Endodermal cell (in vitro differentiated cells): ENCODE measurements at places on chromosomes 5 and 9. TPM values are rescaled to one million over a fixed set of nuclear protein-coding genes. Genes with fewer than 3 reads are reported as not detected.

PCDHA5 gene
- 1.4 to 1.9 TPM (median 1.8 TPM) in 3 replicates for total RNA-seq

ANKRD18B gene
- 5.2 and 6.7 TPM in 2 replicates for total RNA-seq

DNA sequence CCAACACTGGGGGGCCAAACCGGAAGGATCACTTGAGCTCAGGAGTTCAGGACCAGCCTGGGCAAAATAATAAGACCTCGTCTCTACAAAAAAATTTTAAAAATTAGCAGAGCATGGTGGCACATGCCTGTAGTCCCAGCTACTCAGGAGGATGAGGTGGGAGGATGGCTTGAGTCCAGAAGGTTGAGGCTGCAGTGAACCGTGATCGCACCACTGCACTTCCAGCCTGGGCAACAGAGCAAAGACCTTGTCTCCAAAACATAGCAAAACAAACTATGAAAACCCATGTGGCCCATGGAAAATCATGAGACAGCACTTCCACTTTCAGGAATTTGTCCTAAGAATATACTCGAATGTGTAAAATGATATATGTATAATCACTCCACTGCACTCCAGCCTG is 6.1 kb downstream of the SETX start:
- DNase-seq: peak; percentile 6
- no peaks in the 10 kb centered on the region for H3K4me1 ChIP-seq
- no peak overlapping the region for H3K27ac ChIP-seq
- H3K36me3 ChIP-seq: peaks cover 92% of the 10 kb centered on the region

IL11RA gene
- total RNA-seq: 6.9 and 8.7 TPM in 2 replicates

ORM1 gene
- total RNA-seq: 1.4 to 1.8 TPM in 2 of 3 replicates, not detected in the other

- DNase-seq: no peak
- peaks cover 39% of the 10 kb centered on the region for H3K36me3 ChIP-seq
- H3K27ac ChIP-seq: no peak overlapping the region
- no peaks in the 10 kb centered on the region for H3K27me3 ChIP-seq
- H3K4me3 ChIP-seq: no peak overlapping the region
Measured at GRCh38 chr5:74693191-74693590, 8.2 kb downstream of the HEXB start.

DNA sequence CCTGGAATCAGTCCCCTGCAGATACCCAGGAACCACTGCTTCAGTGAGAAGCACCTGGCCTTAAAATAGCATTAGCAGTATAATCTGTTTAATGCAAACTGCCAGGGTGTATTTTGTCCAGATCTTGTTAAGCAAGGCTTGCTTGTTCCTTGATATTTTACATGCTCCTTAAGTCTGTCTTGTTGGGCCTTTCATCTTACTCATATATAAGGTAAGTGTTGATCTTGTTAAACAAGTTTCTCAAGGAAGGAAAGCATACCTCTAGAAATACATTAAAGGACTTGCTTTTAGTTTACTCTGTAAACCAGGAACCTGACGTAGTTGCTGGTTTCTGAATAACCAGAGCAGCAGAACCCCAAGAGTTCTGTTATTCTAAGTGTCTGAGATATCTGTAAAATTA is 13.7 kb downstream of the HSPA4 start:
- DNase-seq: no peak
- H3K27me3 ChIP-seq: no peaks in the 10 kb centered on the region
- peaks cover 61% of the 10 kb centered on the region for H3K36me3 ChIP-seq
- no peaks in the 10 kb centered on the region for H3K4me1 ChIP-seq

DNA sequence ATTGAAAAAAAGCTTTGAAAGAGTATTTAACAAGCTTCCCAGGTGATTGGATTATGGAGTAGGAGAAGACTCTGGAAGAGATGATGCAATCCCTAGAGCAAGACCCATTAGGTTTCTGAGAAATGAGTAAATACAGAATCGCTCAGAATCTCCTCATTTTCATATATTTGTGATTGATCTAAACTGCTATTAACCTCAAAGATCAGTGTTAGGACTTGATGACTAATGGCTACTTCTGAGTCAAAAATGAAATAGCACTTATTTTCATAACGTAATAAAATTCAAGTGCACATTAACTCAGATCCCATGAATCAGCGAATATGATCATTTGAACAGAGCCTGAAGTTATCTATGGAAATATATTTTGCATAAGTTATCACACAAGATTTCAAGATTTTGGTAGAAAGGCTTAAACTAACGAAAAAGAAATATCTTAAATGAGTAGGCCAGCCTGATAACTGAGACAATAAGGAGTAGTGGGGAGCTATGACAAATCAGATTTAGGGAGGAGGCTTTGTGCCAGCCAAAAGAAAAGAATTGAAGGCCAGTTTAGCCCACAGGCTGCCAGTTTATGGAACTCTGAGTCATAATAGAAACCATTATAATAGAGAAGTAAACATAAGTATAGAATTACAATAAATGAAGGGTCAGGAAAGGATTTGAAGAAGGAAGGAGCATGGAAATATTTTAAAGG is 106.7 kb upstream of the OSMR start:
- no peaks in the 10 kb centered on the region for H3K27me3 ChIP-seq
- no peak for DNase-seq
- H3K4me3 ChIP-seq: no peak overlapping the region
- no peaks in the 10 kb centered on the region for H3K36me3 ChIP-seq
- H3K4me1 ChIP-seq: peaks cover 3% of the 10 kb centered on the region

PDGFRB gene
- total RNA-seq: 2.8 to 4.6 TPM (median 4.1 TPM) in 3 replicates

- peaks cover 6% of the 10 kb centered on the region for H3K4me1 ChIP-seq
- H3K36me3 ChIP-seq: no peaks in the 10 kb centered on the region
- H3K27ac ChIP-seq: no peak overlapping the region
Measured at GRCh38 chr9:121299467-121300282, 31.7 kb downstream of the GSN start.

DNA sequence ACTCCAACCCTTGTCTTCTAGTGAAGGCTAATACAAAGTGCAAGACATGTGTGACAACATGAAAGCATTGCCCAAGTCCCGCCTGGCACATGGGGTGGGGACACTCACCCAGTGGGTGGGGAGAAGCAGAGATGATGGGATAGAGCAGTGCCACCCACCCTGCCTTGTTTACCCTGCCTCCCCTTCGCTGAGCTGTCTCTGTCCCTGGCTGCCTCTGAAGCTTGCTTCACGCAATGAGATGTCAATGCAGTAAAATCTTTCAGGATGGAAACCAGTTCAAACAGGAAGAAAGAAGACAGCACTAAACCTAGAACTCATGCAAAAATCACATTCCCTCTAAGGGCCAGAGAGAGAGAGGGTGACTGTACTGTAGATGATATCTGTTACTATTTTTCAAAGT is 148.0 kb downstream of the INSYN2B start:
- no peaks in the 10 kb centered on the region for H3K36me3 ChIP-seq
- DNase-seq: no peak
- H3K27ac ChIP-seq: no peak overlapping the region

- H3K4me1 ChIP-seq: no peaks in the 10 kb centered on the region
- no peak overlapping the region for H3K4me3 ChIP-seq
- no peak overlapping the region for H3K27ac ChIP-seq
- peaks cover 26% of the 10 kb centered on the region for H3K36me3 ChIP-seq
- no peak for DNase-seq
- H3K27me3 ChIP-seq: no peaks in the 10 kb centered on the region
Measured at GRCh38 chr5:172439785-172440477, 14.4 kb downstream of the SH3PXD2B start.

DNA sequence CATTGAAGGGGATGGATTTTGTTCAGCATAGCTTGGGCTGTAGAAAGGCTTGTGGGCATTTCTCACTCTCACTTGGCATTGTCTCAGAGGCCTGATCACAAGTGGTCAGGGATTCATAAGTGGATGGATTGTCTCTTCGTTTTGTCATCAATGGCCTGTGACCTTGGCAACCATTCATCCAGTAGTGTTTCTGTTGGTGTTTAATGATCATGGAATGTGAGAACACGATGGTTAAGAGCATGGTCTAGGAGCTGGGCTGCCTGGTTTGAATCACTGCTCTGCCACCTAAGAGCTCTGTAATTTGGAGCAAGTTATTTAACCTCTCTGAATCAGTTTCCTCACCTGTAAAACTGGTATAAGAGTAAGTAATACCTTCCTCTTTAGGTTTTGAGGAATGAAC is 430.1 kb upstream of the MEF2C start:
- H3K27me3 ChIP-seq: no peaks in the 10 kb centered on the region
- no peaks in the 10 kb centered on the region for H3K36me3 ChIP-seq
- DNase-seq: no peak
- no peaks in the 10 kb centered on the region for H3K4me1 ChIP-seq
- H3K4me3 ChIP-seq: no peak overlapping the region
- no peak overlapping the region for H3K27ac ChIP-seq
